ENCODE measurements at places on chromosomes 7 and 10.
A peak's percentile ranks its signal among the peaks of the same experiment; 100 is the strongest.

DNA sequence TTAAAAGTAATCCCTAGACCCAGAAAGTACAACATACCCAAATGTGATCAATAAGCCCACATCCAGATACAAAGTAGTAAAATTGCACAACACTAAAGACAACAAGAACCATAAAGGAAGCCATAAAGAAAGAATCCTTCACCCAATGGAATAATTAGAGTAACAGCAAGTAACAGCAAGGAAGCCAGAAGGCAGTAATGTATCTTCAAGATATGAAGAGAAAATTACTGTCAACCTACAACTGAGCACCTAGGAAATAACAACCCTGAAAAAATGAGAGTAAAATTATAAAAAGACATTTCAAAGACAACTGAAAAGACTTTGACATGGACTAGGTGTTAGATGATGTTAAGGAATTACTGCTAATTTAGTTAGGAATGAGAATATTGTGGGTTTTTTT is 60.5 kb downstream of the CNOT4 start:
- ATAC-seq: no peak

- ATAC-seq: no peak
Measured at GRCh38 chr10:7475939-7476338, 65.1 kb upstream of the SFMBT2 start.

- peak; percentile 1 for ATAC-seq
Measured at GRCh38 chr7:24978843-24979469, 1.0 kb downstream of the OSBPL3 start.

DNA sequence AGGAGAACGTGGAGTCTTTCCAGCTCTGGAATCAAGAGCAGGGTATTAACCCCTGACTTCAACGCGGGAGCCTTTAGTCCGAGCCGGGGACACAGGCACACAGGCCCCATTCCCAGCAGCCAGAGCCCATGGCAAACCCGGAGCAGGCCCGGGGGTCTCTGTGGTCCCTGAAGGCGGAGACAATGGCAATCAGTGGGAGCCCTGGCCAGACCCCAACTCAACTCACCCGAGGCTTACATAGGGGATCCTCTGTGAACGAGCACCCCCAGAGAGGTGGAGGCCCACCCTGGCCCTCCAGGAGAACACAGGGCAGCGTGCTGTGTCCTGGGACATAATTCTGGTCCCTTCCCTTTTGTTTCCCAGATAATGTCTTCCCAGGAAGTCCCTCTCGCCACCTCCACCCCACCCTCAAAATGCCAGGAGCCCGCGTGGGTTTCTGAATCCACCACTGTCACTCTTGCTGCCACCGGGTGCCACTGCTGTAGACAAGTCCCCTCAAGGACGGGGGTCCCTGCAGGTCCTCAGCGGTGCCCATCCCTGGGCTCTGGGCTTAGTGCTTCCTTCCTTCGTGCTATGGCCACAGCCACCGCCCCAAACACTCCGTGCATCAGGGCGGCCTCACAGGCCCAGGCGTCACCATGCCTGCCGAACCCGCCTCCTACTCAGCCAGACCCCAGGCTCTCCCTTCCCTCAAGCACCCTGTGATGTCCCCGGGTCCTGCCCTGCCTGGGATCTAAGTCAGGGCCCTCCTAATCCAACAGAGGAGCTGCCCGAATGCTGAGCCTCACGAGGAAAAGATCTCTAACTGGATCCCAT is 28.6 kb upstream of the PPP2R2D start:
- no peak for ATAC-seq

DNA sequence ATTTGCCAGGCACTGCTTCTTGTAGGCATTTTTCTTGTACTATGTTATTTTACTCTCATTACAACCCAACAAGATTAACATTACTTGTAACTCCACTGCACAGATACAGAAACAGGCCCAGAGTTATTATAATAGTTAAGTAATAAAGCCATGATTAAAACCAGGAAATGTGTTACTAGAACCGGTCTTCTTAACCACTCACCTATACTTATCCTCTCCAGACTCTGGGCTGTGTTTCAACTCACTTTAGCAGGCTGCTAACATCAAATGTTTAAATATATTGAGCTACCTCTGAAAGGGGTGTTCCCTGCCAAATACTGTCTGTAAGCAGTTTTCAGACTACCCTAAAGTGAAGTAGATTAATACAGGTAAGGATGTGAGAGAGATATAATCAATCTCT is 1227.8 kb downstream of the SORCS3 start:
- ATAC-seq: no peak

GRCh38 chr10:124516181-124516580 is 54.6 kb downstream of the LHPP start:
- ATAC-seq: no peak

DNA sequence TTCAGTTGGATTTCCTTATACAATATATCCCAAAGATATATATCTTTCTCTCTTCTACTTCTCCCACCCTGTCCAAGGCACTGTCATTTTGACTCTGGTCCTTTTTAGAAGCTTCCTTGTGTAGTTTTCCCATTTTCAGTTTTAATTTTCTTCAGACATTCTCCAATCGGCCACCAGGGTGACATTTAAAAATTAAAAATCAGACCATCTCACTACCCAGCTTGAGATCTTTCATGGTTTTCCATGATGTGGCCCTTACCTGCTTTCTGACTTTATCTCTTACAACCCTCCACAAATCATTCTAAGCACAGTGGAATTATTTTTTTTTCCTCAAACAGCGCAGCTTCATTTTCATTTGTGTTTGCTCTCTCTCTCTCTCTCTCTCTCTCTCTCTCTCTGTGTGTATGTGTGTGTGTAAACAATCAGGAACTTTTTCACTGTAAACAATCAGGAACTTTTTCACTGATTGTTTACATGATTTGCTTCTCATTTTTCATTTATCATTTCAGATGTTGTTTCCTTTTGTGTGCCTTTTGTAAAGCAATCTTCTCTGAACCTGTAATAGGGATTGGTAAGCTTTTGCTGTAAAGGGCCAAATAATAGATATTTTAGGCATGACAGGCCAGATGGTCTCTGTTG is 348.9 kb downstream of the ATRNL1 start:
- ATAC-seq: no peak

- ATAC-seq: no peak
Measured at GRCh38 chr7:30843741-30844482, 67.7 kb upstream of the AQP1 start.

DNA sequence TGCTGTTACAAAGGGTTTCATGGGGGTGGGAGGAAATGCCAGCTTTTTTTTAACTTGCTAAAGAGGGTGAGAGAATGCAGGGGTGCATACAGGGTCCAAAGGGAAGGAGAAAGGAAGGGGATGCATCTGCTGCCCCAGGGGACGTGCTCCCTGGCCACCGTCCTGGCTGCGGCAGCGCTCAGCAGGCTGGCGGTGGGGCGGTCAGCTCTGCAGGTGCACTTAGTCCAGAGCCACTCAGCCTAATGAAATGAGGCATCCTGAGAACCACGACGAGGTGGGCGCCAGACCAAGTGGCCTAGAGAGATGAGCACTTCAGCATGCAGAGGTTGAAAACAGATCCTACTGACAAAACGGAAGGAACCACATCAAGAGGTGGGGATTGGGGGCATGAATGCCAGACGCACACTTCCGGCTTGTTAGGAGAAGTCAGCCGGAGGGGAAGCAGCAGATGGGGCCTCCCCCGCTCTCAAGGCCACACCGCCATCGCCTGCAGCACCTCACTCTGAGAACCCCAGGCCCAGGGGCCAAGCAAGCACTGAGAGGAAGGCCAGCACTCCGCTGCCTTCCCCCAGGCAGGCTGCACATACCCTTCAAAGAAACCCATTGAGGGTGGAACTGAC is 94.5 kb downstream of the MAD1L1 start:
- ATAC-seq: no peak

- no peak for ATAC-seq
Measured at GRCh38 chr10:11197266-11197712, 179.6 kb downstream of the CELF2 start.

DNA sequence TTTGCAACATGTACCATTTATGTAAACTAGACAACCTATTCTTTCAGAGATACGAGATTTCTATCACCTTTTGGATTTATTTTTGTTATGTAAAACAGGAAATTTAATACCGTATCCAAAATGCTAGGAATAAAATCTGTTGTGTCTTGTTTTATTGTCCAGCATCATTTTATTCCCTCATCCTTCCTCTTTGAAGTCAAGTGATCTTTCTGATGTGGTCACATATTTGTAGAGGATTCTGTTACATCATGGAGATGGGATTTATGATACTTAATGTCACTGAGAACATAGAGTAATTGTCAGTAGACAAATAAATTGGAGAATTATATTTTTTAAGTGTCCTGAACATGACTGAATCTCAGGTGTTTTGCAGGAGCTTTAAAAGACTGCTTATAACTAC is 64.7 kb downstream of the ZNF277 start:
- no peak for ATAC-seq
